Ammon's horn (tissue), 1 donor: ENCODE measurements at places on chromosomes 13 and 19.

DNA sequence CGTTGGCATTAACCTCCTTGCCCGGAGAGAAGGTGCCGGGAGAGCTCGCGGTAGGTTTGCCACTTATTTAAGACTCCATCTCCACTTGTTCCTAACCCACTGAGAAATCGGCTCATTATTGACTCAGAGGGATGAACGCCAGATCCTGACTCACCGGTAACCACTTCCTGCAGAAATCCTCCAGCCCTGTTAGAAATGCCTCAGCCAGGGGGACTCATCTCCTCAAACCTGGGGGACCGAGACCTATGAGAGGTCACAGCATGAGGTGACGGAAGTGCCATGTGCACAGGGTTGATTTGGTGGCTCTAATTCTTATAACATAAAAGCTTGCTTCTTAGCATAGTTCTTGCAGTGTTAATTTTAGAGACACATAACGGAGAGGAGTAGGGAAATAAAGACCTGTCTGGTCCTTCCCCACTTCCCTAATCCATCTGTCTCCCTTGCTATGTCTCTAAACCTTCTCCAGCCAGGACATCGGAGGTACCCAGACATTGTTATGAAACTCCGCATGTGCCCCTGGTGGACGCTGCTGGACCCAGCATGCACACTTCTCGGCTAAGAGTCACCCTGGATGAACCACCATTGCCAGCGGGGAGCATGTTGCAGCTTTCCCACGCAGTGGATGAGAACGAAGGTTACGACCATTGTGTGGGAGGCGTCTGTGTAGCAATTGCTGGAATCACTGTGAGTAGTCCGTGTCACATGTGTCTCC lies 158.9 kb downstream of the EFNB2 start:
- peak; percentile 42 for DNase-seq

- DNase-seq, result peak; percentile 54
Observed at GRCh38 chr13:21673789-21674489, 3.1 kb downstream of the FGF9 start.

GRCh38 chr19:41904118-41904870 lies 21.3 kb downstream of the ARHGEF1 start:
- DNase-seq, result no peak

GRCh38 chr13:32079587-32079986 lies 48.0 kb downstream of the FRY start:
- DNase-seq, result no peak

- DNase-seq, result peak; percentile 97
Observed at GRCh38 chr19:1605236-1606137, at the start of gene UQCR11. TSS of gene UQCR11 (minus strand) at chr19:1605462. CDS start at chr19:1605409, 53 bp downstream.

DNA sequence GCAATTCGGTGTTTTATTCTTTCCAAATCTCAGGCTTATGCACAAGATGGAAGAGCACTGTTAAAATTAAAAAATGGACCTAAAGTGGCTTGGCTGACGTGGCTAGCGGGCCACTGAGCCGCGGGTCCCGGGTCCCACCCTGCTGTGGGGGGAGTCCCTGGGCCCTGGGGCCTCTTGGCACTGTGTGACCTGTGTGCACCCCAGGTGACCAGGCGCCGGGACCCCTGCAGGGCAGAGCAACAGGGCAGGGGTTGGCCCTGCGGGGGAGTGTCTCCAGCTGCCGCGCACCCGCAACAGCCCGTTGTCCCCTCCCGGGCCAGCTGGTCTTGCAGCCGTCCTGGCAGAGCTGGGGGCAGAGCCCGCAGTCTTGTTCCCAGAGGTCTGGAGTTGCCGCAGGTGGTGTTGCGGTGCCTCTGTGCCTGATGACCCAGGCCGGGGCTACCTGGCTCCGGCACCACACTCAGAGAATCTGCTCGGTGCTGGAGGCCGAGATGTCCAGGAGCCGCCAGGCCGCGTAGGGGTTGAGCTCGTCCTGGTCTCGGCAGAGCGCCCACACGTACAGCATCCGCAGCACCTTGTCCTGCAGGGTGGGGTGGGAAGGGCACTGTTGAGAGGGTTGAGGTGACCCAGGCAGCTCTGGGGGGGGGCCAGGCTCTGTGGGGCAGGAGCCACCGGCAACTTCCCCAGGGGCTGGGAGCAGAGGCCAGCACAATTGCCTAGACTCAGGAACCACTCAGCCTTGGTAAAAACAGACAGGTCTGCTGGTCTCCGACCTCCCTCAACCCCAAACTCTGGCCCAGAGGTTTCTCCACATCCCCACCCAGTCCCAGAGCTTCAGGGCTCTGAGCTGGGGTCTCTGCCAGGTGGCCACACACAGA lies 1.0 kb upstream of the CTXN1 start:
- DNase-seq, result no peak

DNA sequence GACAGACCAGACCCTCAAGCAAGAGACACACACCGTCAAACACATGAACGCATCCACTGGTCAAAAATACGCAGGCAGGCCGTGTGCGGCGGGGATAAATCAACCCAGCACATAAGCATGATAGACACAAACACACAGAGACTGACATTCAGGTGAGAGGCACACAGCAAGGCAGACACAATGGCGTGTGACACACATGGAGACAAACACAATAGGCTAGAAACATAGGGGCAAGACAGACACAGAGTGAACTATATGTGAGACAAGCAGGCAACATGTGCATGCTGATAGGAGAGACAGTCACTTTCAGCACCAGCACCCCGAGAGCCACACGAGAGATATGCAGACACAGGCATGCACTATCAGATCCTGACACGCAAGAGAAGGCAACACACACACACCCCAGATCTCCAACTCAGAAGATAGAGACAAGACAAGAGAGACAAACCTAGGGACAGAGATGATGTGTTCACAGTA lies 6.9 kb upstream of the JUNB start:
- DNase-seq, result no peak

DNA sequence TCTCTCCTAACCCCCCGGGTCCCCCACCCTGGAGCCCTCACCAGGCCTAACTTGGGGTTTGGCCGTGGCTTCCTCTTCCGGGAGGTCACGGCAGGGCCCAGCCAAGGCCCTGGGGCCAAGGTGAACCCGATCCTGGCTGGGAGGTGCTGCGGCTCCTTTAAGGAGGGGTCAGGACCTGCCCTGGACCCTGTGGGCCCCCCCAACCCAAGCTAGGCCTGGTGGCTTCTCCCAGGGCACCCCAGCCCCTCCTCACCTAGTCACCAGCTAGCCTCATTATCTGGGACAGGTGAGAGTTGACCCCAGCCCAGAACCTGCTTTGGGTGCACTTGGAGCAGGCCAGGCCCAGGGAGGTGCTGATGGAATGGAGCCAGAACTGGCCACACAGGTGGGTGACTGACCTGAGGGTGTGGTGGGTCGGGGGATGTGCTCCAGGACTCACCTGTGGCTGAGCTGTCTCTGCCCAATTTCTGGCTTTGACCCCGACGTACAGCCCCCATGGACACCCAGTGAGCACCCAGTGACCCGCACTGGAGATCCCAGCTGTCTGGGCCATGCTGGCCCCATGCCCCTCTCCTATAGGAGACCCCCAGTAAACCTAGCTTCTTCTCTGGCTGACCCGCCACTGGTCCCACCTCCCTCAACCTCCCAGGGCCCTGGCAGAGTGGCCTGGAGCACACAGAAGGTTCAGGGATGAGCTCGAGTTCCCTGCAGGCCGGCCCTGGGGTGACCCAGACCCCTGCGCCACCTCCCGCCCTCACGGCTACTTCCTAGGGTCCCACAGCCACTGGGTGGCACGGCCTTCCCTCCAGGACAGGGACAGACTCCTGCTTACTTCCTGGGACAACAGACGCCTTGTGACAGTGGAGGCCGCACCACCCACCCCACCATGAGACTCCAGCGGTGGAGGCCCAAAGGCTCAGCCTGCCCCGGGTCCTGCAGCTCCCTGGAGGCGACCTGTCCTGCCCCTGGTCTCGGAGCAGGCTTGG lies 6.7 kb upstream of the MKNK2 start:
- no peak for DNase-seq

DNA sequence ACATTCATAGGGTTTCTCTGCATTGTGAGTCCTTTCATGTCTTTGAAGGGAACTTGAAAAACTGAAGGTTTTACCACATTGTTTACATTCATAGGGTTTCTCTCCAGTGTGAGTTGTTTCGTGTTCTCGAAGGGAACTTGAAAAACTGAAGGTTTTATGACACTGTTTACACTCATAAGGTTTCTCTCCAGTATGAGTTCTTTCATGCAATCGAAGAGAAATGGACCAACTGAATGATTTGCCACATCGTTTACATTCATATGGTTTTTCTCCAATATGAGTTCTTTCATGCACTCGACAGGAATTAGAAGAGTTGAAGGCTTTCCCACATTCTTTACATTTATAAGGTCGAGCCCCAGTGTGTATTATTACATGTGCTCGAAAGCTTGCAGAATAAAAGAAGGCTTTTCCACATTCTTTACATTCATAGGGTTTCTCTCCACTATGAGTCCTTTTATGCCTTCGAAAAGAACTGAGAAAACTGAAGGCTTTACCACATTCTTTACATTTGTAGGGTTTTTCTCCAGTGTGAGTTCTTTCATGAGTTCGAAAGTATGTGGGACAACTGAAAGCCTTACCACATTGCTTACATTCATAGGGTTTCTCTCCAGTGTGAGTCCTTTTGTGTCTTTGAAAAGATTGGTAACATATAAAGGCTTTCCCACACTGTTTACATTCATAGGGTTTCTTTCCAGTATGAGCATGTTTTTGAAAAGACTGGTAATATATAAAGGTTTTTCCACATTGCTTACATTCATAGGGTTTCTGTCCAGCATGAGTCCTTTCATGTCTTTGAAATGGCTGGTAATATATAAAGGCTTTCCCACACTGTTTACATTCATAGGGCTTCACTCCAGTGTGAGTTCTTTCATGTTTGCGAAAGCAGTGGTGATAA lies 20.7 kb downstream of the ZNF14 start:
- no peak for DNase-seq

GRCh38 chr19:926589-927350 lies 935 bp downstream of the ARID3A start:
- DNase-seq, result no peak
